ENCODE measurements at places on chromosomes 16 and 17.

- no peak for DNase-seq
Observed at GRCh38 chr17:51486091-51486490, 225.7 kb downstream of the UTP18 start.

- DNase-seq = peak; percentile 63
Observed at GRCh38 chr17:8292639-8293395, 2.4 kb downstream of the SLC25A35 start.

- peak; percentile 23 for DNase-seq
Observed at GRCh38 chr16:24499193-24499814, 40.1 kb upstream of the RBBP6 start.

DNA sequence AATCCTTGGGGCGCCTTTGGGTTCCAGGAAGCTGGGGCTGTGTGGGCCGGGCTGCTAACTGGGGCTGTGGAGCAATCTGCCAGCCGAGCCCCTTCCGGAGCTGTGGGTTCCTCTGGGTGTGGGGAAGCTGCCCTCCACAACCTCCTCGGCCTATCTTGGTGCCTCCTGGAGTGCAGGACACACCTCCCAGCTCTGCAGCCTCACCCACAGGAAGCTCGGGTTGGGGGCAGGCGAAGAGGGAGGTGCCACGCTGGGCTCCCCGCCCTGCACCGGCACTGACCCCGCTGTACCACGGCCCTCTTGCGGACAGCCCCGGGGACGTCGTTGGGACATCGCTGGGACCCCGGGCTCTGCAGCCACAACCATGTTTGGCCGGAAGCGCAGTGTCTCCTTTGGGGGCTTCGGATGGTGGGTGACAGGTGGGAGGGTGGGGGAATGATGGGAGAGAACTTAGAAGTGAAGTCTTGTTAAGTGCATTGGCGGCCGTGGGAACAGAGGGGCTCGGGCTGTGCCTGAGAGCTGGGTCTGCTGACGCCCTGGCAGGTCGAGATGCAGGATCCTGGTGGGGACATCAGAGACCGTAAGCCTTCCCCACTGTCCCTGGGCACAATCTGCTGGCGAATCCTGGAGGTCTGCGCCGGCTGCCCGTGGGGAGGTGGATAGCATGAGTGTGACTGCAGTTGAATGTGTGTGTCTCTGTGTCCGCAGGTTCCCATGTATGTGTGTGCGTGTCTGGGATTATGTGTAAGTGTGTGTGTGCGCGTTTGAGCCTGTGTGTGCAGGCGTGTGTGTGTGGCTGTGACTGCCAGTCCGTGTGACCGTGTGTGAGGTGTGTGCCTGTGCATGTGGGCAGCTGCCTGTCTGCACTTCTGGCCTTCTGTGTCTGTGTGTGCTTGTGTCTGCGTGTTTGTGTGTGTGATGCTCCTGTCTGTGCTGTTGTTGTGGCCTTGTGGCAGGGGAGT, at the start of gene RAP1GAP2:
Gene RAP1GAP2, plus strand, starts transcription at position 275 of the 962 bp plus-strand sequence. Its CDS starts 90 bp downstream, at position 365.
- peak; percentile 90 for DNase-seq

- DNase-seq = no peak
Observed at GRCh38 chr17:77253611-77254051, 112.9 kb downstream of the SEC14L1 start.

- no peak for DNase-seq
Observed at GRCh38 chr16:24482681-24483202, 56.6 kb upstream of the RBBP6 start.

DNA sequence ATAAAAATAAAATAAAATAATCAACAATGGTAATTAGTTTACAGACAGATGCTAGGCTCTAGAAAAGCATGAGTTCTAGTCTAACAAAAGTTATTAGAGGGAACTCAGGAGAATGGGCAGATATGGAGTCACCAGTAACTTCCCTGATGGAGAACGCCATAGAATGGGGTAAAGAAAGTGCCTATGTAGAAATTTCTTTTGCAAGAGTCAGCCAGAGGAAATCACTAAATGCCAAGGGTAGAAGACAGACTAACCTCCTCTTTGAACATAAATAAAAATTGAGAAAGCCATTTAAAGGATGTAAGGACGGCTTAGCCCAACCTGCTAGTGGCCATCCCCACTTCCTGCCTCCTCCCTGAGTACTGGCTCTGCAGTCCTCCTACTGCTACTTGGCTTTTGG, 141.6 kb downstream of the VPS53 start:
- DNase-seq = peak; percentile 47
